ENCODE measurements at places on chromosomes 7 and 10.
A peak's percentile ranks its signal among the peaks of the same experiment; 100 is the strongest.

DNA sequence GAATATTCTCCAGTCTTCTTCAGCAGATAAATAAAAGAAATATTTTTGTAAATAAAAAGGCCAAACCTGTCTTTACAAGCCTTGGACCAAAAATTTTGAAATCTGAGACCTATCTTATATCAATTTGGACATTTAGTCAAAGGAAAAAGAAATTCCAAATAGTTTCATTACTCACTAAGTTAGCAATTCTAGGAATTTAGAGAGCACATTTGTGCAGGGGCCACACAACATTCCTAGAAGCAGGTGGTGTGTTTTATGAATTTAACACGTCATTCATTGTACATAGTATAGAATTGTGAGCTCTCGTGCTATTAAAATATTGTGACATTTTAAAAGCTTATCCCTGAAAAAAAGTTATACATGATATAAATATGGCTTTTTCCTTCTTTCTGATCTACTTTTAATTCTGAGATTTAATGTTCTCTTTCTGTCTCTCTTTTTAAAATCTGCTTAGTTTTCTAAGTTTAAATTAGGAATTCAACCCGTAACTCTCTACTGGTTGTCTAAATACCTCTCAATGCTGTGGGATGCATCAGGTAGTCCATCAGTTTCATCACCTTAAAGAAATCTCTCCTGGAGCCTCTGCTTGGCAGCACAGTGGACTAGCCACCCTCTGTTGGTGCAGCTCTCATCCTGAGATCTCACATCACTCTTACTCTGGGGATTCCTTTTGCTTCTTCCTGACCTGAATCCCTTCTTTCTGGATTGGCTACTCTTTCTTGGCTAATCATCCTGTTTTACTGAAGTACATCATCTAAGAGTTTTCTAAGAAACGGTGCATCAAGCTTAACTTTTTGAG is 124.5 kb downstream of the SEMA3E start:
- DNase-seq = no peak

DNA sequence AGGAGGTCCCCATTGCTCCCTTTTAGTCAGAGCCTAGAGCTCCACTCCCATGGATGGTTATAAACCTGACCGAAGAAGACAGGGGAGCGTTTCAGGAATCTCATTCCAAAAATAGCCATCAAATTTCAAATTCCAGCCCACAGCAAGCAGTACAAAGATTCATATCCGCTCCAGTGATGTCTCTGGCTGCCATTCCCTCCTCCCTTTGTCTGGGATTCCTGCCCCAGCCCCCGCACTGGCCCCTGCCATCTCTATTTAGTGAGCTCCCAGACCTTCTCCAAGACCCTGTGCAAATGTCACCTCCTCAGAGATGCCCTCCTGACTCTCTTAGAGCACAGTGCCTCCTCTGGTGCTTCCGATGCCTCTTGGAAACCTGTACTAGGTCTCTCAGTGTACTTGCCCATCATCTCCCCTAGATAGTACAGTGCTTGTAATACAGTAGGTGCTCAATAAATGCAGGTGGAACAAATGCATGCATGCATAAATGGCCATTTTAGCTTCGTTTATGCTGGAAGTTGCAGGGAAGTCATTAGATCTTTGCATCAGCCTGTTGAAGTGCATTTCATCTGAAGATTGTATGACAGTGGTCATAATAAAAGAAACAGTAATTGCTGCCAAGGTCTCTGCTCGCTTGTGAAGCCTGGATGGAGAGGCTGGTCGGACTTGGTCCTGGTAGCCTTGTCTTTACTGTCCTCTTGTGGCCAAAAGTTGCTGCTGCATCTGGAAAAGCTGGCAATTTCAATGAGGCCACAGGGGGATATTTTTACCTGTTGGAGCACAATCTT is 32.0 kb upstream of the HABP2 start:
- DNase-seq = peak; percentile 67

GRCh38 chr10:26706206-26706605 is 8.7 kb downstream of the PDSS1 start:
- no peak for DNase-seq

DNA sequence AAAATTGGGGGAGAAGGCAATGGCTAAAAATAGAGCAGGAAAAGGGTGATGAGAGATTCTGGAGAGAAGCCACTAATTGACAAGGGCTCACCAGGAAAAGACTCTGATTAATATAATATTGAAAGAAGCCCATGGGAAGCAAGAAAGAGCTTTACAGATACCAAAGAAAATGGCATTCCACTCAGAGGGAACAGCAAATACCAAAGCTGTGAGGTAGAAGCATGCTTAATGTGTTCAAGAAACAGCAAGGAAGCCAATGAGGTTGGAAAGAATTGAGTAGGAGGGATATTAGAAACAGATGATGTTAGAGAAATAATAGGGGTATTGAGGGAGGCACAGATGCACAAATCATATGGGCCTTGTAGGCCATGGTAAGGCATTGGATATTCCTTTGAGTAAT is 130.1 kb downstream of the MYO3A start:
- DNase-seq = no peak

GRCh38 chr7:20786779-20787659 is at the start of gene SP8:
TSS of gene SP8 (minus strand) at chr7:20786886. CDS start at chr7:20786798, 88 bp downstream.
- no peak for DNase-seq

GRCh38 chr7:113825832-113826231 is 93.0 kb downstream of the PPP1R3A start:
- no peak for DNase-seq

GRCh38 chr7:11266101-11266500 is 292.4 kb downstream of the PHF14 start:
- no peak for DNase-seq

GRCh38 chr7:33774762-33775523 is 130.4 kb upstream of the BMPER start:
- no peak for DNase-seq

DNA sequence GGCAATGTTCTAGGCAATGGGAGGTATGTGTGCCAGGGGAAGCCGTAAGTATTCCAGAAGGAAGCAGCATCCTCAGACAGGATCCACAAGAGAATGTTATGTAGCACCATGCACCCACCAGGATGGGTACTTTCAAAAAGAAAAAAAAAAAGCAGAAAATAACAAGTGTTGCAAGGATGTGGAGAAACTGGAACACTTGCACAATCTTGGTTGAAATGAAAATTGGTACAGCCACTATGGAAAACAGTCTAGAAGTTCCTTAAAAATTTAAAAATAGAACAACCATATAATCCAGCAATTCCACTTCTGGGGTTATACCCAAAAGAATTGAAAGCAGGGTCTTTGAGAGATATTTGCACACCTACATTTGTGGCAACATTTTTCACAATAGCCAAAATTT is 20.2 kb downstream of the C10orf71 start:
- no peak for DNase-seq

GRCh38 chr10:129192344-129193128 is 274.5 kb upstream of the MGMT start:
- no peak for DNase-seq

GRCh38 chr7:130242198-130243014 is 24.3 kb upstream of the CPA2 start:
- no peak for DNase-seq

GRCh38 chr10:127877699-127878098 is 15.0 kb downstream of the CLRN3 start:
- DNase-seq = no peak

DNA sequence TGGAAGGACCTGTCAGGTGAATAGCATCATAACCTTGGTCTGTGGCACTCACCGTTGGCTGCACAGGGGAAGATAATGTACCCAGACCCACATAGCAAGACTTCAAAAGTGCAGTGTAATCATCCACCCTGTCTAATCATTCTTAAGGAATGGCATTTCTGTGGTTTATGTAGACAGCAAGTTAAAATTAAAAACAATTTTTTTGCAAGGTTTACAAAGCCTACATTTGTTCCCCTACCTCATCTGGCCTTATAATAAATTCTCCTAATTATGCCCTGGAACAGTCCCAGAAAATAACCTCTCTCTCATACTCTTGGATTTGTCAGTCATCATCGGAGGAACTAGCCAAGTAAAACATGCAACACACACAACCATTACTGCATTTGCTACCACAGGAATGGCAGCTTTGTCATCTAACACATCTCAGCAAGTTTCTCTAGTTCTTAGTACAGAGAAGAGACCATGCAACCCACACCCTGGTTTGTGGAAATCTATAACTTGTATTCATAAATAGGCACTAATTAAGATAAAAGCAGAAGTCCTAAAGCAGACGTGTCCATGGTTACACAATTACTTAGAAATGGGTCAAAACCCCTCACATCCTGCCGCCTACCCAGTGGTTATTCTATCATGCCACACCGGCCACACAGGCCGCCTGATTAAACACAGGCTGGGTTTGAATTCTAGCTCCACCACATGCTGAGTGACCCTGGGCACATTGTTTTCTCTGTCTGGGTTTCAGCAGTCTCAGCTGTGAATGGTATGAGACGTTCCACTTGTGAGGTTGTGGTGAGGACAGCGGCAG is 19.1 kb downstream of the ABLIM1 start:
- no peak for DNase-seq

Data from vagina (tissue), 2 donors.